ENCODE measurements at places on chromosomes 4 and X.
A peak's percentile ranks its signal among the peaks of the same experiment; 100 is the strongest.

DNA sequence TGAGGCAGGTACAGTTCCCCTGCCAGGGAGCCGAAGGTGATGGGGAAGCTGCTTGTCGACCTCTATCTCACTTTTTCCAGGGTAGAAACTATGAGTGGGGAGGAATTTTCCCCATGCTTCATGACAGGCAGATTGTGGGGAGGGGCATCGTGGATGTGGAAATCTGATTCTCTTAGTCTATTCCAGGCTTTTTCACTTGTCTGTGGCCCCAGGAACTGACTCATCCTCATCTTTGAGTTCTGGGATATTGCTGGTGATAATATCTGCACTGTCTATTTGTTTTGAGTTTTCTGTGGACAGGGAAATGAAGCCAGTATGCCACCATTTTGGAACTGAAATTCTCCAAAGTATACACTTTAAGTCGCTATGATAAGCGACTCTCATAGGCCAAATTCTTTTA is 7.6 kb upstream of the TLR2 start:
- DNase-seq = no peak

DNA sequence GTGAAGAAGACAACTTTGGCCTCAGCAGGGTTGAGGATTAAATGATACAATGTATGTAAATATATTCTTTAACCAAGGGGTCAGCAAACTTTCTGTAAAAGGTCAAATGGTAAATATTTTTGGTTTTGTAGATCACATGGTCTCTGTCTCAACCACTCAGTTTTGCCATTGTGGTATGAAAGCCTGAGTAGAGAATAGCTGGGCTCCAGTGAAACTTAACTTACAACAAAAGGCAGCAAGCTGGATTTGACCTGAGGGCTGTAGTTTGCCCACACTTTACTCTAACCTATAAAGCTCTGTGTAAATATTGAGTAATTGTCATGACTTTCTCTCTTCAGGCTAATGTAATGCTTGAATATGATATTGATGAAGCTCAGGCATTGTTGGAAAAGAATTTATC is 19.6 kb downstream of the VBP1 start:
- DNase-seq = no peak

- no peak for DNase-seq
Observed at GRCh38 chrX:130251671-130252070, 17.0 kb downstream of the ZNF280C start.

- no peak for DNase-seq
Observed at GRCh38 chr4:68917016-68917415, 34.6 kb downstream of the UGT2A3 start.

DNA sequence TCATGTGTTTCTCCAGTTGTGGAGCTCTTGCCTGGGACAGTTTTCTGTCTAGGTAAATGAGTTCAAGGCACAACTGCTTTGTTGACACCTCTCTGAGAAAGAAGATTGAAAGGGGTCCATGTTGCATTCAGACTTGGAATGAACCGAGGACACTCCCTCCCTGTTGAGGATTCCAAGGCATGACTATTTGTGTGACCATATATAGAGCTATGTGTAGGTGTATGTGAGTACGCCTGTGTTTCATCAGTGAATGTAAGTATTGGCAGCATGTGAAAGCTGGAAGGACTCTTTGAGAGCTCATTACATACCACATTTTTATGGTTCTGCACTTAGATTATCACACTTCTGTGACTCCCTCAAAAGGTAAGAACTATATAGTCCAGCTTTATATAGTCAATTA is 3.4 kb downstream of the HEPH start:
- DNase-seq = no peak

- DNase-seq = no peak
Observed at GRCh38 chr4:48766131-48766792, 13.8 kb downstream of the FRYL start.

DNA sequence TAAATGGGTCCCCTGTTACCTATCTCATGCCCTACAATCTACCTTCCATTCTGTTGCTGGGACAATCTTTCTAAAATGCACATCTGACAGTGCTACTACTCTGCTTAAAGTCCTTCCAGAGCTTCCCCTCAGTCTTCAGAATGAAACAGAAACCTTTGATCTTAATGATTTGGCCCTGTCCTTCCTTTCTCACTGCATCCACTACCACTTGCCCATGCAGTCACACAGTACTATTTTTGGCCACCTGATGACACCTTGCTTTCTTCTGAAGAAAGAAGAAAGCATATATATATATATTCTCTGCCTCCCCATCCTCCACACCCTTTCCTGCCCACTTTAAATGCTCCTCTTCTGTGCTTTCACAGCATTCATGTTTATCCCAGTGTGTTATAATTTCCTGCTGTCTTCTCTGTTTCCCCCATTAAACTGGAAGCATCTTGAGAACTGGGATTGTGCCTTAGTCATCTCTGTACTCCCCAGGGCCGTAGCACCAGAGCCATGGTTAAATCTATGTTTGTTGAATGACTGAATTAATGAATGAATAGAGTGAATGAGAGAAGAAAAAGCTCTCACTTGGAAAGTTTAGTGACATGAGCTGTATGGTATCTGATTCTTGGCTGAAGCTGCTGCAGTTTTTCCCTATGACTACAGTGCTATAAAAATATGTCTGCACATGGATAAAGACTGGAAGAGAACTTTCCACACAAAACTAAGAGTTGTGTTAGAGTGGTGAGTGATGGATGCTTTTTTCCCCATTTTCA is 56.2 kb downstream of the RTL9 start:
- DNase-seq = no peak

GRCh38 chrX:40448793-40449192 is 132.0 kb upstream of the ATP6AP2 start:
- no peak for DNase-seq

- no peak for DNase-seq
Observed at GRCh38 chr4:70533211-70533610, 14.8 kb downstream of the AMTN start.

DNA sequence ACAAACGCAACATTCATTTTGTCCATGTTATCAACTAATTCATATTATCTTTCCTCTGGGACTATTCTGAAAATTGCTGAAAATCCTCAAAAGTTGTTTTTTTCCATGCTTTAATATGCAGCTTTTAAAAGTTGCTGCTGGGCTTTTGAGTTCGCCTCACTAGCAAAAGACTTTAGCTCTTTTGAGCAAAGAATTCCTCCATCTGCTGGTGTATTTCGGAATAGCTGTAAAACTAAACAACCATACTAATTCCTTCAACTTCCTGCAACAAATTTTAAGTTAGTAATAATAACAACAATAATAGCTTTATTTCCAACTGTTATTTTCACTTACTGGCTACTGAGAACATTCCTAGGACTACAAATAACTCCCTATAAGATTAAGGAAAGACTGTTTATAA is 124.5 kb upstream of the PLAC1 start:
- peak; percentile 23 for DNase-seq

- DNase-seq = no peak
Observed at GRCh38 chr4:38647101-38647819, 16.7 kb upstream of the KLF3 start.

- no peak for DNase-seq
Observed at GRCh38 chrX:121832446-121832845, 785.0 kb downstream of the GLUD2 start.

DNA sequence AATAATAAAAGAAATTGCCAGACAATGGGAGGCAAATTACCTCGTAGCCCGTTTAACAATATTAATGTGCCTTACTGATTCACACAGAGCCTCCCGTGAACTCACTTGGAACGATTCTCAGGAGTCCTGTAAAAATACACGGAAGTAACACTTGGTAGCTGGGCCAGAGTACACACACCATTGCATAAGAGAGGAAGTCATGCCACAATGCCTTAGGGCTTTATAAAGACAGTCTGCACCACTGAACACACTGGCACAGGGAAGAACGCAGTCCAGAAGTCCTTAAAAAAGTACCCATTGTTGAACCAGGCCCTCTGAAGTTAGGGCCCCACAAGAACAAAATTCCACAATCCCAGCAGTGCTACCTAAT is 15.1 kb downstream of the SLC2A9 start:
- no peak for DNase-seq

GRCh38 chr4:7675136-7675535 is 240.4 kb upstream of the PSAPL1 start:
- no peak for DNase-seq

GRCh38 chr4:80138551-80139538 is 58.5 kb upstream of the PRDM8 start:
- peak; percentile 65 for DNase-seq

GRCh38 chr4:41280010-41280409 is 23.3 kb downstream of the UCHL1 start:
- no peak for DNase-seq

GRCh38 chr4:107993969-107994368 is 4.3 kb downstream of the HADH start:
- DNase-seq = no peak

- no peak for DNase-seq
Observed at GRCh38 chr4:74055096-74055495, 16.6 kb upstream of the CXCL3 start.

- DNase-seq = no peak
Observed at GRCh38 chrX:115341421-115341820, 51.9 kb downstream of the LUZP4 start.

GRCh38 chr4:95018785-95019184 is 261.0 kb downstream of the BMPR1B start:
- DNase-seq = no peak

DNA sequence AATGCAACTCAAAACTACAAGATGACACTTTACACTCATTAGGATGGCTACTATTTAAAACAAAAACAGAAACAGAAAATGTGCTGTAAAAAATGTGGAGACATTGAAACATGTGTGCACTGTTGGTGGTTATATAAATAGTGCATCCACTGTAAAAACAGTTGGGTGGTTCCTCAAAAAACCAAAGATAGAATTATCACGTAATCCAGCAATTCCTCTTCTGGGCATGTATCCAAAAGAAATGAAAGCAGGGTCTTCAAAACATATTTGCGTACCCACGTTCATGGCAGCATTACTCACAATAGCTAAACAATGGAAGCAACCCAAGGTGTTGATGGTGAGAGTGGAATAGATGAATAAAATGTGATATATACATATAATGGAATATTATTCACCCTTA is 967.2 kb downstream of the TRAM1L1 start:
- DNase-seq = no peak

DNA sequence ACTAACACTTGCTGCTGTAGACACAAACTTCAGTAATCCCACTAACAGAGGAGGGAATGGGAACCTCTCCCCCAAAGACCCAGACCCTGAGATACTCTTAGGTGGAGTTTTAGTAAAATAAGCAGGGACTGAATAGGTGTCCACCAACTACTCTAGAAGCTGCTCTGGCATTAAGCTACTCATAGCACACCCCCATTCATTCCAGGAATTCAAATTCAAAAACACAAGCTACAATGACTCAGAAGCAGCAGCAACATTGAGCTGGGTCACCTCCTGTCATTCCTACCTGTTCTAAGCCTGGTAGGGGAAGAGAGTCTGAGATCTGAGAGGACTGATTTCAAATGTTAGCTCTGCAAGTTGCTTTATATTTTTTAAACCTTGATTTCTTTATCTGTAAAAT is 135.4 kb upstream of the FRMPD4 start:
- no peak for DNase-seq

GRCh38 chr4:145878501-145879435 is 59.9 kb downstream of the ZNF827 start:
- DNase-seq = no peak

GRCh38 chr4:129145222-129145730 is 49.3 kb downstream of the C4orf33 start:
- DNase-seq = no peak
